ENCODE measurements at places on chromosomes 3 and 15.

DNA sequence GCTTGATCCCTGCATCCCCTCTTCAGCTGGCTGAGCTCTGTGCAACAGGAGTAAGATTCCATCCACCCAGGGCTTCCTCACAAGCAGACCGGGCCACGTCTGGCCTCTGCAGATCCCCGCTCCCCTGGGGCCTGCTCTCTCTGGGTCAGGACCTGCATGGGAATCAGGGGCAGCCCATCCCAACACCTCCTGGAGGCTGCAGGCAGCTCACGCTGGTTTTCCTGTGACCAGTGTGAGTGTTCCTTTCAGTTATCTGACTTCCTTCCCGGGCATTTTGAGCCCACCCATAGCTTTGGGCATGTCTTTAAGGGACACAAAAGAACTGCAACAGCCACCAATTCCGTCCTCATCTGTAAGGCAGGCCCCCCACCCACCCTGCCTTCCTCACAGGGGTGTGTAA lies 16.3 kb downstream of the NUP210 start:
- no peak for DNase-seq

DNA sequence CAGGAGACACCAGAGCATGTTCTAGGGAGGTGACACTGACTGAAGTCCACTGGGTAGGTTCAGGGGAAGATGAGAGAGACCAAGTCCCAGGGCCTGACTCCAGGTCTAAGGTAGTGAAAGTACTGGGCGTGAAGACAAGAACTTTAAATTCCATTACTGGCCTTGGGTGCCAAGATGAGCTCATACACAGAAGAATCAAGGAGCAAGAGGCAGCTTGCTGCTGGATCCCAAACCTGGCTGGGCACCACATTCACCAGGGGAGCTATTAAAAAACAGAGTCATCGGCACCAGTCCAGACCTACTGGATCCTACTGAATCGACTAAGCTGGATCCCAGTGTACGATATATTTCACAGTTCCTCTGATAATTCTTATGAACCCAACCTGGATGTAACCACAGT lies 42.1 kb upstream of the ATG7 start:
- DNase-seq = no peak

- DNase-seq = no peak
Observed at GRCh38 chr3:194314388-194315068, 36.6 kb downstream of the CPN2 start.

- DNase-seq = no peak
Observed at GRCh38 chr15:41233367-41233771, 2.3 kb downstream of the CHP1 start.
